ENCODE measurements at places on chromosomes 1 and 21. TPM values are rescaled to one million over a fixed set of nuclear protein-coding genes. Genes with fewer than 3 reads are reported as not detected.
A peak's percentile ranks its signal among the peaks of the same experiment; 100 is the strongest.

Gene CELA2B
- not detected for total RNA-seq

Gene NOL9
- 58.0 TPM for total RNA-seq

DNA sequence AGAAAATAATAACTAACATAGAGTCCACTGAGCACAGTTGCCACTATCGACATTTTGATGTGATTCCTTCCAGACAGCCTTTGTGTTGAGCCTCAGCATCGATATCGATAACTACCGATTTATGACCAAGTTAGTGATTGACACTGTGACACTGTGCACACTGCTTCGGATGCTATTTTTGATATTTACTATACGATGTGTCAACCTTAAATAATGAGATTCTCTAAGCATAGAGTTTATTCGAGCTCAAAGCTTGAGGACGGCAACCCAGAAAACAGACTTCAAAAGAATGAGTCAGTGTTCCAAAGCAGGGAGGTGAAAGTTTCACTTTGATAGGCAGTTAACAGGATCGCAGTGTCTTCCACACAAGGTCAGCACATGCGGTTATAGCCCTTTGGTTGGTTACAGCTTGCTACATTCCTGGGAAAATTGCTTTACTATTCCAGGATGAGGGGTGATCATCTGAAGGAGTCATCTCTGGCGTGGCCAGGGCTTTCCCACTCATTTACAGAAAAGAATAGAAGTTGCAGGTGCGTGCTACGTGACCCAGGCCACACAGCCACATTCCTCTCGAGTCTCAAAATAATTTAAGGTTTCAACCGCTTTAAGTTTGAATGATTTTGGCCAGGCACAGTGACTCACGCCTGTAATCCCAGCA is 53.6 kb upstream of the EFHD2 start:
- peak; percentile 66 for ATAC-seq
- H3K27ac ChIP-seq: peak overlapping the region; percentile 22
- H3K27me3 ChIP-seq: no peaks in the 10 kb centered on the region
- H3K4me1 ChIP-seq: peaks cover 18% of the 10 kb centered on the region
- H3K4me3 ChIP-seq: no peak overlapping the region
- H3K36me3 ChIP-seq: no peaks in the 10 kb centered on the region

Gene NBPF6
- not detected for total RNA-seq

Gene TNFAIP8L2
- 12.0 TPM for total RNA-seq

DNA sequence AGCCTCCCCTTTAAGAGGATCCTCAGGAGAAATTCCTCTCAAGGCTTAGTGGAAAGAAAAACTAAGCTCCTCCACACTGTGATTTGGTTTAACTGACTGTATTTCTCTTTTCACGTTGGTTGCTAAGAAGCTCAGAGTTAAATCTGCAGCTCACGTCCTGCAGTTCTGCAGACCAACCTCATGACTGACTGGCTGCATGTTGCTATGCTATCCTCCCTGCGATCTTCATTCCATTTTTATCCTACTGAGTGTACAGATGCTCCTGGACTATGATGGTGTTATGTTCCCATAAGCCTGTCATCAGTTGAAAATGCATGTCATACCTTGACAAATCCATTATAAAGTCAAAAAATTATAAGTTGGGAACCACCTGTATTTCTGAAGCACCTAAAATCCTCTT is 34.6 kb downstream of the FAM163A start:
- no peak overlapping the region for H3K4me3 ChIP-seq
- no peaks in the 10 kb centered on the region for H3K4me1 ChIP-seq
- no peak for ATAC-seq
- H3K27me3 ChIP-seq: no peaks in the 10 kb centered on the region
- no peaks in the 10 kb centered on the region for H3K36me3 ChIP-seq
- no peak overlapping the region for H3K27ac ChIP-seq

Data from activated T-helper 17 cell treated with anti-CD3 and anti-CD28 coated beads, Interleukin-2, amount 50 U/mL, for 72 hours (primary cell).